Large intestine (tissue), 12 donors: ENCODE measurements at places on chromosomes 12 and 14.

- DNase-seq: no peak
These were observed 278.5 kb upstream of the PLEKHG7 start for GRCh38 chr12:92424338-92424737.

GRCh38 chr12:98580695-98581094 lies 12.8 kb upstream of the SLC25A3 start:
- no peak for DNase-seq

DNA sequence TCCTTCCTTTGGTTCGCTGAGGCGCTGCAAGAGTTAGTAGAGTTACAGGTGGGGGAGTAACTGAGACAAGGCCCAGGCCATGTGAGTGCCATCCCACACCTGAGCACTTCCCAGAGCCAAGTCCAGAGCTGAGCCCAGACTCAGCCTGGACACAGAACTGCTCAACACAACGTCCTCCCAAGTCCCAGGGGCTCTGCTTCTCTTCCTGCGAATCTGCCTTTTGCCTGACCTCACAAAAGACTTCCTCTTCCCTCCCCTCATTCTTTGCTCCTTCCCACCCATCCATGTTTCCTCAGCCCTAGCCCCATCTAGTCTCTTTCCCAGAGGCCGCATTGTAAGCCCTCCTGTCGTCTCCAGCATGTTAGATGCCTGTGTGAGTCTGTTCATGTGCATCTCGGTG lies 16.6 kb upstream of the MCRS1 start:
- no peak for DNase-seq

- no peak for DNase-seq
These were observed 412.5 kb downstream of the ZFP36L1 start for GRCh38 chr14:68380329-68380741.

DNA sequence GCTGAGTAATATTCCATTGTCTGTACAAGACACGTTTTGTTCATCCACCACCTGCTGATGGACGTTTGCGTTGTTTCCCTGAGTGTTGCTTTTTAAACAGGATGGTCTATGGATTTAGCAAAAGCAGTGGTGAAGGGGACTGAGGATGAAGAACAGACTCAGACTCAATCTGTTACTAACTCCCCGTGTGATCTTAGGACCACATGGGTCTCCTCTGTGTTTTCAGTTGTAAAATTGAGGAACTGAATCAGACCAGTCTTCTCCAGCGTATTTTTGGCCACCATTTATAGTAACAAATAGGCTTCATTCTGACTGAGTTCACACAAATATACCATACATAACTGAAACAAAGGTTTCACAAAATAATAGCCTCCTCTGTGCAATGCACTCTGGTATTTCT lies 85.6 kb downstream of the FOXN3 start:
- no peak for DNase-seq

DNA sequence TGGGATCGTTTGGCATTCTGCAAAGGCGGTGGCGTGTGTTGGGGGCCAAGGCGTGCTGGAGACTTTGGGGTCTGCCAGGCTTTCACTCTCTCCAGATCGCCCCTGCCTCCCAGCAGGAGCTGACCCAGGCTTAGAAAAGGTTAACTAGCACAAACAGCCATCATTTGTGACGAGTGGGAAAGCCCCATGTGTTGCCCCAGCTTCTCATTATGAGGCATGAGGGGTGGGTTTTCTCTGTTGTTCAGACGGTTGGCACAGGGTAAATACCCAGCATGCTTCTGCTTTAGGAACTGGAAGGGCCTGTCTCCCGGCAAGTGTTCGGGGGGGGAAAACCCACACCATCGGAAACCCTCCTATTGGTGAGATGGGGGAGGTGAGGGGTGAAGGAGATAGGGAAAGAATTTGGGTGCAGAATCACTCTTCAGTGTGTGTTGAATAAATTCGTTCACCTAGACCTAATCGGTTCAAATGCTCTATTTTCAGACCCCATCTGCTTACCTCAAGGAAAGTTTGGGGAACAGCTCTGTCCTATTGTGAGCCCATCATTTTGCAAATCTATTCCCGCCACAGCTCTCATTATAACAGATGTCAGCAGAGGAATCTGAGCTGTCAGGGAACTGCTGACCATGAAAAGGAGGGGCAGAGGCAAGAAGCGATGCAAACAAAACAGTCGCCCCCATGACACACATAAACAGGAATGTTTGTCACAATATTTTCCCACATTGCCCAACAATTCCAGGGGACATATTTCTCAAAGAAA lies 34.7 kb upstream of the C12orf42 start:
- no peak for DNase-seq

- no peak for DNase-seq
These were observed 100.6 kb downstream of the ANO4 start for GRCh38 chr12:100895192-100895591.

GRCh38 chr14:30134936-30135335 lies 207.3 kb upstream of the PRKD1 start:
- no peak for DNase-seq

DNA sequence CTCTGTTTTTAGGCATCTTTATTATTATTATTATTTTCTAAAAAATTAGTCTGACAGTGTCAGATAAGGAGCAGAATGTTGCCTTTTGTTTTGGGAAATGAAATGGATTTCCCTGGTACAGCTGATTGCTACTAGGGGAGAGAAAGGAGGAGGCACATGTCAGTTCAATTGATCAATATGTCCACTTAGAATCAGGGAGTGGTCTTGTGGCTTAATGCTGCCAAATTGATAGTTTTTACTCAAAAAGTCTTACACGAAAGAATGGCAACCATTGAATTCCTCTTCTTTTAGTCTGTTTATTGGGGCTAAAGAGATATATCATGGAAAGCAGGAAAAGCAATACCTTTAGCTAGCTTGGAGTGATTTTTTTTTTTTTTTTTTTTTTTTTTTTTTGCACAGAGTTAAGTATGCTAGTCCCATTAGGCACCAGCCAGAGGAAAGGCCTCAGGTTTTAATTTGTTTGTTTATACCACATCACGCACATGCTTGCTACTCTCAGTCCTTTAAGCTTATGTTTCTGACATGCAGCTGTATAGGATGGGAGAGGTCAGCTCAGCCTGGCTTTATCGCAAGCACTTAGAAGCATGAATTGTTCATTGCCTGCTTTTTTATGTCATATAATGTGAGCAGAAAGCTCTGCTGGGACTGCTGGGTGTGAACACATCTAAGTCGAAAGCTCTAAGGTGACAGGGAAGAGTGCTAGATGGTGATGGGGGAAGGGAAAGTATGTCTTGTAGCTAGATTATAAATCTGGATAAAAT lies 1.4 kb downstream of the AKAP6 start:
- no peak for DNase-seq

- DNase-seq: no peak
These were observed 24.9 kb downstream of the NAV3 start for GRCh38 chr12:77855548-77855947.

DNA sequence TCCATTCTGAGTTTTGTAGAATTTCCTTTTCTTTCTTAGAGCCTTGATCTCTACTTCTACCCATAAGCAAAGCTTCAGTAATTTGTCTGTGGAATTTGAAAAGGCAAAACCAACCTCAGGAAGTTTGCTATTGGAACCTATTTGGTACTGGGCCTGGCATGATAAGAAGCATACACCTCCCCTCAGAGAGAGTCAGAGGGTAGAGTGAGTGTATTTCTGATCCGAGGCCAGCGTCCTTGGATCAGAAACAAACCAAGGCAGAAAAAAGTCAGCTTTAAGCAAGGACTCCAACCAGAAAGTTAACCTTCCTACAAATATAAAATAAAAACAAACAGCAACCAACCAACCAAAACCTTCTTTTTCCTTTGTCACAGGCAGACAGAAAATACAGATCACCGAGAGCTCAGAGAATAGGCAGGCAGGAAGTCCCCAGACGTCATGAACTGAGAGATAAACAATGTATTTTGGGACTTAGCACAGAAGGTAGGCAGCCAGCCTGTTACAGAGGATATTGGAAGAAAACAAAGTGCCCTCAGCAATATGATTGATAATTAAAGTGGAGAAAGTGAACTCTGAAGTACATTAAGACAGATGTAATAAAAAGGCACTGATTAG lies 141.5 kb downstream of the NEDD1 start:
- DNase-seq: no peak

DNA sequence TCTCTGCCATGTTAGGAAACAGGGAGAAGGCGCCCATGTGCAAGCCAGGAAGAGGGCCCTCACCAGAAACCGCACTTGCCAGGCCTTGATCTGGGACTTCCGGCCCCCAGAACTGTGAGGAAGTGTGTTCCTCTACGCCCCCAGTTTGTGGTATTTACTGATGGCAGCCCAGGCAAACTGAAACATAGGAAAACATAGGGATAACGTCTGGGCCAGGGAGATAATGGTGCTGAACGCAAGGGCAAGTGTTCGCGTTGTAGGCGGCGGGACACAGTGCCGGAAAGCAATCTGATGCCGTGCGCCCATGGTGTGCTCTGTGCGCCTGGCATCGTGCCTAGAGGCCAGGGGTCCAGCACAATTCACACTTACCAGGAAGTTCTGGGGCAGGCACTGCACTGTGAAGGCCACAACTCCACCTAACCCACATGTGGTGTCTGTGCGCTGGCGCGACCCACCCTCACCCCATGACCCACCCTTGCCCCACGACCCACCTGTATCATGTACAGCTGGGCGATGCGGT lies 53.6 kb downstream of the ARL6IP4 start:
- no peak for DNase-seq

DNA sequence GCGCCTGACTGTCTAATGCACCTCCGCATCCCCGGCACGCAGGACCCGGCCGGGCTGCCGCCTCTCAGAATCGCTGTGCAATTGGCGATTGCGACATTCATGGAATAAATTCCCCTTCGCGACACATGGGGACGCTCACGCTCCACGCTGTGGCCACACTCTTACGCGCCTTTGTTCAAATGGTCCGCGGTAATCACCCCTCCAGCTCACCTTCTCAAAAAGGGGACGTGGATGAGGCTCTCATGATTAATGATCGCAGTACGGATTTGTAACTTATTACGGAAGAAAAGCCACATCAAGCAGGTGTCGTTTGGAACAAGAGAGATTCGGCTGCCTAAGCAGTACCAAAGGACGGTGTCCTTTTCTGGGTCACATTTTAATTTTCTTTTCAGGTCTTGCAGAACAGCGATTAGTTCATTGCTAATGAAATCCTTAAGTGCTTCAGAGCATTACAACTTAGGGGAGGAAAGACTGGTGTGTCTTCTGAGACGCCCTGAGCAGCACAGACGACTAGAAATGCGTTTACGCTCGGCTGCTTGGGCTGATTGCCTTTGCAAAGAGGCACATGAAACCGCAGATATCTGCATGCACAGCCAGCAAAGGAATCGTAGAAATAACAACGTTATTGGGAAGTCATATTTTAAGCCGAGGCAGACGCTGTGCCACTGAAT lies 37.3 kb upstream of the ADGRD1 start:
- peak; percentile 69 for DNase-seq

- no peak for DNase-seq
These were observed 19.4 kb downstream of the AICDA start for GRCh38 chr12:8593246-8593645.

- no peak for DNase-seq
These were observed 15.8 kb downstream of the KRT7 start for GRCh38 chr12:52248541-52249461.

DNA sequence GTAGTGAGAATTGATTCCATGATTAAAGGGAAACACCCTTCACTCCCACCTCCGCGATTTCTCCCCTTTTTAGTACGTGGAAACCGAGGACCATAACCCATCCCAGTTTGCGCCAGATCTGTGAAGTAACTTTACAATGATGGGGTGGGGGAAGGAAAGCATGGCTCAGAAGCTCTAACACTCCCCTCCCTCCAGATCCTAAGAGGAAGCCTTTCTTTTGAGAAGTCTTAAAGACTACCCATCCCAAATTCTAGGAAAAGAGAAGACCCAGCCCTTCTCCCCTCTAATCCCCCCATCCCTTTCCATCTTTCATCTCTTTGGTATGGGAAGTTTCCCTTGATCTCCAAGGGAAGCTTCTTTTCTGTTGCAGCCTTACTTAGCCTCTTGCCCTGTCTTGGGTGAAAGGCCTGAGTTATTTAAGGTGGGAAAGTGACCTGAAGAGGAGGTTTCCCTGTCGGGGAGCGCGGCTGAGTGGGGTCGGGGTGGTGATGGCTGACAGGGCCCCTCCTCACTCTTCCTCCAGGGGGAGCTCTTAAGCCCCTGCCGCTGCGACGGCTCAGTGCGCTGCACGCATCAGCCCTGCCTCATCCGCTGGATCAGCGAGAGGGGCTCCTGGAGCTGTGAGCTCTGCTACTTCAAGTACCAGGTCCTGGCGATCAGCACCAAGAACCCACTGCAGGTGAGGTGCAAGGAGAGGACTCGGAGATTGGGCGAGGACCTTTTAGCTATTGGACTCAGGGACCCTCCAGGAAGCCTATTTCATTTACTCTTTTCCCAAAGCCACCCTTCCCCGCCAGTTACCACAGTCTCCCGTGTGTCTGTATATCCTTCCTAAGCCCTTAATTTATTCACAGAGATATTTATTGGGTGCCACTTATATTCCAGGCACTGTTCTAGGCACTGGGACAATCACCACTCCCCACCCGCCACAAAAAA lies 1.8 kb downstream of the MARCHF9 start:
- DNase-seq: no peak

- DNase-seq: no peak
These were observed 1543.5 kb downstream of the AACS start for GRCh38 chr12:126608607-126609175.

GRCh38 chr14:75430526-75430925 lies 2.7 kb downstream of the JDP2 start:
- DNase-seq: no peak

DNA sequence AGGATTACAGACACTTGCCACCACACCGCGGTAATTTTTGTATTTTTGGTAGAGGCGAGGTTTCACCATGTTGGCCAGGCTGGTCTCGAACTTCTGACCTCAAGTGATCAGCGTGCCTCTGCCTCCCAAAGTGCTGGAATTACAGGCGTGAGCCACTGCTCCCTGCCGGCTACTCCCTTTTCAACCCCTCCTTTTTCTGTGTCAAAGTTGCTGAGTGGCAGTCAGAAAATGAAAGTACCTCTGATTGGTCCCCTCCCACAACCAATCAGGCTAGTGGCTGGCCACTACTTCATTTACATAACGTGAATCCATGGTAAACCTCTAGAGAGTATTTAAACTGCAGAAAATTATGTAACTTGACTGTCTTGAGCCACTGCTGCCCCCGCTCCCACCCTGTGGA lies 5.9 kb downstream of the RESF1 start:
- DNase-seq: no peak

GRCh38 chr12:90129366-90130030 lies 420.9 kb upstream of the ATP2B1 start:
- peak; percentile 80 for DNase-seq

- no peak for DNase-seq
These were observed 28.3 kb downstream of the DYNC1H1 start for GRCh38 chr14:101992708-101993107.

DNA sequence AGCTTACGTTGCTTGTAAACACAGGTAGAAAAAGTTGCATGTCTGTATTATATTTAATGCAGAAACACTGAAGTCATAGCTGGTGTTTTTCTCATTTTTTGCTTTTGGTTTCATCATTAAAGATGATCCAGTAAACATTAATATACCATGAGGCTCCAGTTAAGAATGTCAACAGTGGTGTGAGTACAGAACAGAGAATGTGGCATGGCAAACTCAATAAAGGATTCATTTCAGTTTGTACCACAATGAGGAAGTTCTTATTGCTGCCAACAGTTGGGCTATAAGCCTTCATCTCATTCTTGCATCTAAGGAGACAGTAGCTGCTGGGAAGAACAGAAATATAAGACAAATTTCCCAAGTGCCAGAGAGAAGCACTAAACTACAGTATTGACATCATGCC lies 72.1 kb upstream of the ST8SIA1 start:
- DNase-seq: no peak
